GM12865 (cell line): ENCODE measurements at places on chromosomes 7 and 10.

DNA sequence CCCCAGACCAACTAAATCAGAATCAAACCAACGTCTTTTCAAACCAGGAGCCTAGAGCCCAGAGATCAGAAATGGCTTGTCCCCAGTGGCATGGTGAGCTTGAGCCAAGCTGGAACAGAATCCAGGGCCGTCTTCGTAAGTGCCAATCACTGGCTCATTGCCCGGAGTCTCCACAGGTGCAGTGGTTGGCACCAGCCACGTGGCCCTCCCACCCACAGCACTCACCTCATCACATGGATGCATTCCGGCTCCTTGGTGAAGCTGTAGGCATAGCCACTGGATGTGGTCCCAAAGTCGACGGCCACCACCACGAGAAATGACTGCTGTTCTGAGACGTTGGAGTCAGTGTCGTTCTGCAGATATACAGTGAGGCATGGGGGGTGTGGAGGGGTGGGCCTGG is 37.4 kb downstream of the HSPA12A start:
- DNase-seq = no peak

GRCh38 chr10:124081547-124082140 is 11.8 kb downstream of the CHST15 start:
- no peak for DNase-seq

GRCh38 chr10:86795353-86795752 is 38.9 kb downstream of the BMPR1A start:
- DNase-seq = no peak

DNA sequence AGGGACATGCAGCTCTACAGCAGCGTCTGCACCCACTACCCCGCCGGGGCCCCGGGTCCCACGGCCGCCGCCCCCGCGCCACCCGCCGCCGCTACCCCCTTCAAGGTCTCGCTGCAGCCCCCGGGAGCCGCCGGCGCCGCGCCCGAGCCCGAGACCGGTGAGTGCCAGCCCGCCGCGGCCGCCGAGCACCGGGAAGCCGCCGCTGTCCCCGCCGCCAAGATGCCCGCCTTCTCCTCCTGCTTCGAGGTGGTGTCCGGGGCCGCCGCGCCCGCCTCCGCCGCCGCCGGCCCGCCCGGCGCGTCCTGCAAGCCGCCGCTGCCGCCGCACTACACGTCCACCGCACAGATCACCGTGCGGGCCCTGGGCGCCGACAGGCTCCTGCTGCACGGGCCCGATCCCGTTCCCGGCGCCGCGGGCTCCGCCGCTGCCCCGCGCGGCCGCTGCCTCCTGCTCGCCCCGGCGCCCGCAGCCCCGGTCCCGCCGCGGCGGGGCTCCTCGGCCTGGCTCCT is 631 bp downstream of the OTUD1 start:
- no peak for DNase-seq

- no peak for DNase-seq
Measured at GRCh38 chr10:13567030-13567429, 19.7 kb upstream of the PRPF18 start.

- peak; percentile 43 for DNase-seq
Measured at GRCh38 chr7:98051118-98051744, 55.4 kb upstream of the LMTK2 start.

- no peak for DNase-seq
Measured at GRCh38 chr10:86316274-86316835, 50.2 kb downstream of the GRID1 start.

GRCh38 chr7:133112335-133112734 is 30.4 kb upstream of the CHCHD3 start:
- DNase-seq = no peak

GRCh38 chr7:128123291-128124037 is 92.2 kb upstream of the LRRC4 start:
- DNase-seq = no peak

- DNase-seq = no peak
Measured at GRCh38 chr7:25669281-25669781, 441.0 kb upstream of the NPVF start.

DNA sequence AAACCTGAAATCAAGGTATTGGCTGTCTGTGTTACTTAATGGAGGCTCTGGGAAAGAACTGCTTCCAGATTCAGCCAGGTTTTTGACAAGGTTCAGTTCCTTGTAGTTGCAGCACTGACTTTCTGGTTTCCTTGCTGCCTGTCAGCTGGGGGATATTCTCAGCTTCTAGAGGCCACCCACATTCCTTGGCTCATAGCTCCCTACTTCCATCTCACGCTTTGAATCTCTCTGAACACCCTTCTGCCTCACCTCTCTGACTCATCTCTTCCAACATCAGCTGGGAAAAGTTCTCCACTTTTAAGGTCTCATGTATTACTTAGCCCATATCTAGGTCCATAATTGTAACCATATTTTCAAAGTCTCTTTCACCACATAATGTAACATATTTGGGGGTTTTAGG is 22.9 kb upstream of the GPR22 start:
- no peak for DNase-seq

- no peak for DNase-seq
Measured at GRCh38 chr7:100059251-100059739, 9.7 kb downstream of the ZSCAN21 start.

GRCh38 chr10:129966370-129966888 is 2.4 kb upstream of the EBF3 start:
- DNase-seq = no peak

DNA sequence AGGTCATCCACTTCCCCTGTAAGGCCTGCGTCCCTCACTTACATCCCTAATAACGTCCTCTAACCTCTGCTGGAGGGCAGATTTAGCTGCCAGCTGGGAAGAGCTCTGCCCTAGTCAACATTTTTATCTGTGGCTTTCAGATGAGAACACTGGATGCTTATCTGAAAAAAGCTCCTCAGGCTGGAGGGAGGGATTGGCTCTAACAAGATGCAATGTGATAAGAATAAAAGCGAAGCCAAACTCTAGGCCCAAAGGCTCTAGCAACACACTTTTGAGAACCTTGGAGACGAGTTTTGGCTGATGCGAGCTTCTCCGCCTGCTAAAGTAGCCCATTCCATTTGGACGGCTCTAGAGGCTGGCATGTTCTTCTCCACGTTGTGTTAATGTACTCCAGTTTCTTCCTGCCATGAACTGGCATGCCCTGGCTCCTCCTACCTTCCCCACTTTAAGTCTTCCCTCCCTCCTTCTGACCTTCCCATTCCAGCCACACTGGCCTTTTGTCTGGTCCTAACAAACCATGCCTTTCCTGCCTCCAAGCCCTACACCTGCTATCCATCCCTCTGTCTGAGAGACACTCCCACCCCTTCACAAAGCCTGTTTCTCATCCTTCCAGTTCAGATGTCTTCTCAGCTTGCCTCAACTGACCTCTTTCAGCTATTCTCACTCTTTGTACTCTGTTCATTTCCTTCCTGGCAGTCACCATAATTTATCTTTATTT is 62.5 kb upstream of the ATRNL1 start:
- no peak for DNase-seq

DNA sequence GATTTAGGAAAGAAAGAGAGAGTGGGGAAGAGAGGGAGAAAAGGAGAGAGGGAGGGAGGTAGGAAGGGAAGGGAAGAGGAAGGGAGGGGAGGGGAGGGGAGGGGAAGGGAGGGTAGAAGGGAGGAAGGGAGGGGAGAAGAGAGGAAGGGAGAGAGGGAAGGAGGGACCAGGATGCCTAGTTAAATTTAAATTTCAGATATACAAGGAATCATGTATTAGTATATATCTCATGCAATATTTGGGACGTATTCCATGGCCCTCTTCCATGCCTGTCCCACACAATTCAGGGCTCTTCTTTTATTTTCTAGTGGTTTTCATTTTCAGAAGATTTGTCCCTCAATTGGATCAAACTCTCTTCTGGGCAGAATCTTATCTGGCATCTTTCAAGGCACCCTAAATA is 172.4 kb upstream of the PRR15 start:
- DNase-seq = no peak

- DNase-seq = no peak
Measured at GRCh38 chr7:99086944-99087343, 57.0 kb downstream of the SMURF1 start.

DNA sequence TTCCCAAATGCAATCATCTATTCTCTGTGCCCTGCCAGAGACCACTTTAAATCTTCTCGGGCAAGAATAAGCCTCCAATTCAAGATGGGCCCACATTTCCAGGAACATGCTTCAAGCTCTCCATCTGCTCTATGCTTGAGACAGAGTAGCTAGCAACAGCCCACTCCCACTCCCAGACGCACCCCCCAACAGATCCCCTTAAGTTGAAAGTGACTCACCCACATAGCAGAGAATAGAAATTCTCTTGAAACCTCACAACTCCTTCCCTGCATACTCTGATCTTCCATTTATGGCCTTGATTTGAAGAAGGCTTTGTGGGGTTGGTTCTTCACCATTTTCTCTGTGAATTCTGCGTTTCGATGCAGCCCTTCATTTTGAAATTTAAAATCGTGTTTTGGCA is 604.0 kb downstream of the INHBA start:
- no peak for DNase-seq

DNA sequence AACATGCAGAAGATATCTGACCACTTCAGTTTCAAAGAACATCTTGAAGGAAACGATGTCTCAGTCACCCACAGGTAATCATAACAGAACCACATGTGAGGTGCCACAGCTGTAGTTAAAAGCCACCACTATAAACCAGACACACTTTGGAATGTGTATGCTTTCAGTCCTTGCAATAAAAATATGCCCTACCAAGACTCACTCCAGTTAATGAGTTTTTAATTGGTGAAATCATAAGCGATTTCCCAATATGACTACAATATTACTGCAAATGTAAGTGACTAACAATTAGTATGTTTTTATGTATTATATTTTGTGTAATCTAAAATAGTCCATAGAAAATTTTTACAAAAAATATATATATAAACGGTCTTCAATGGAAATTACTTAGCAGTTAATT is 428.2 kb downstream of the PARD3 start:
- no peak for DNase-seq

DNA sequence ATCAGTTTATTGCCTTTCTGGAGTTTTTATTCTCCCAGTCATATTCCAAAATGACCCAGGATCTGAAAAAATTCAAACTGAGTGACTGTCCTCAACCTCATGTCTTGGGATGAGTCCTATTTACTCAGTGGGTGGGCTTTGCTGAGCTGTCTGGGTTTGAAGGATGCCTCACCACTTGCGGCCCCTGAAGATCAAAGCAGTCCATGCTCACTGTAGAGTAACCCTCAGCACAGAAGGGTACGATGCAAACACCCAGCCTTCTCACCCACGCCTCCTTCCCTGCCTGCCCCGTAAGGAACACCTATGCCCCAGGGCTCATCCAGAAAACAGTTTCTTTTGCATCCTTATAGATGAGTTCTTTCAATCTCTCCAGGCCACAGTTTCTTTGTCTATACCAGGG is 42.2 kb upstream of the GRB10 start:
- DNase-seq = no peak

DNA sequence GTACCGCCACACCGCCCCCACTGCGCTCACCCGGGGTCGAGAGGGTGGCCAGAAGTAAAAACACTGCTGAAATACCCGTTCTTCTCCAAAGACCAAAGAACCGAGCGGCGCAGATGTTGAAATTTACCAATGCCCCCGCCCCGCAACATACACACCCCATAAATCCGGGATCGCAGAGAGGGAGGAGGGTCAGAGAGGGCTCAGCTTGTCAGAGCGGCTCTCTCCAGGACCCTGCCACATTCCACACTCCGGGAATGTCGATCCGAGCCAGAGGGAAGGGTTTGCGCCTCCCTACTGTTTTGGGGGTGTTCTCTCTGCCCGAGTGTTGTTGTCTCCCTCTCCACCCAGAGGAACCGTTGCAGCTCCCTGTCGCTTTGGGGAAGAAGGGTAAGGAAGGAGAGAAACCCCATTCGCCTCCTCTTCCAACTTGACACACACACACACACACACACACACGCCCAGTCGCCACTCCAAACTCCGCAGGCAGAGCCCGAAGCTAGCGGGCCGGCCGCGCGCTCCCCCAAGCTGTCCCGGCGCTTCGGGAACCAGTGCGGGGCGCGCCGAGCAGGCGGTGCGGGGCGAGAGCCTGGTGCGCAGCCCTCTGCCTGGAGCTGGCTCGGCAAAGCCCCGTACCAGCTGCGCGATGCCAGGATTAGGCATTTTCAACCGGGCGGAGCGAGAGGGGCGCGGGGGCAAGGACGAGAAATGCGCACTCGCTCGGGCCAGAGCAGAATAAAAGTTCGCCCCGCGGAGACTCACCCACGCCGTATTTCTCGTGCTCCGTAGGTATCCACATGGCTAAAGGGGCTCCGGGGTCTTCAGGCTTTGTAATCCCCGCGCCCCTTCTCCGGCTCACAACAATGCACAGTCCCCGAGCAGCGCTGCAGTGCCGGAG is 609 bp downstream of the DOCK4 start:
- peak; percentile 53 for DNase-seq

DNA sequence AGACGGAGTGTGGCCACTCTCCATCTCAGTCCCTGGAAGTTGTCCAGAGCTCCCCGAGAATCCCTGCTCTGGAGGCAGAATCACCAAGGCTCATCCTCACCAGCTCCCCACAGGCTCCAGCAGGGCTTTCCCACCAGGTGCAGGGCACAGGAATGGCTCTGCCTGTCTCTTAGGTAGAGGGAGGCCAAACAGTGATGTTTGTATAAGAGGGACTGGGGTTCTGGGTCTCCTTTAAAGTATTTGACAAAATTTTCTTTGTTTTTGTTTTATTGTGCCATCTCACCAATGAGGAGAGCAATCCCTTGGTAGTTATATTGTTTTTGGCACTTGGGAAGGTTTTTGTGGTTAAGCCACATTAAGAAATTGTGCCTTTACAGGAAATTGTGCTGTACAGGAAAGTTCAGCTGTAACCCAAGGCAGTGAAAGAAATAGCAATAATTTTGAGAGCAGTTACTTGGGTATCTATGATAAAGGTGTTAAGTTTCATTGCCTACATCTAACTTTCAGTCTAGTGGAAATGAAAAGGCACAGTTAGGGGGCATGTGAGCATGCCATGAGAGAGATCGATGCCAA is 219.3 kb upstream of the PRSS58 start:
- DNase-seq = no peak

- DNase-seq = no peak
Measured at GRCh38 chr7:132891554-132891953, 190.3 kb downstream of the CHCHD3 start.

DNA sequence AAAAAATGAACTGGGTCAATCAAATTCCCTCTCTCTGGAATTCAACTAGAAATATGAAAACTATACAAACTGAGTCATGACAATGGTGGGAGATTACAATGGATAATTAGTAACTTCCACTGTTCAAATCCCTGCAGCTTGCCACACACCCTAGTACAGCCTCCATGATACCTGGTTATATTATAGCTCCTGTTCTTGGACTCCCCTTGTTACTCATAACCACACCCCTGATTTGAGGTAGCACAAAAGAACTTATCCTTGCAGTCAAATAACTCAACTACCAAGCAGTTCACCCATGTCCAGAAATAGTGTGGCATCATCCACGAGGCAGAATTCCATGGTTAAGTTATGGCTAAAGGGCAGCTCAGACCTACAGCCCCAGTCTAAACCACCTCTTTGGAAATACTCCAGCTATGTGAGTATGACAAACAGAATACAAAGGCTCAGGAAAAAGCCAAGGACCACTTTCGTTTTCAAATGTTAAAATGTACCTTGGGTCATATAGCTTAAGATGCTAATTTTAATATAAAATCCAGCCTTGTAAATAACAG is 164.7 kb downstream of the CPEB3 start:
- no peak for DNase-seq
